ENCODE measurements at places on chromosomes 5 and 9.
A peak's percentile ranks its signal among the peaks of the same experiment; 100 is the strongest.

DNA sequence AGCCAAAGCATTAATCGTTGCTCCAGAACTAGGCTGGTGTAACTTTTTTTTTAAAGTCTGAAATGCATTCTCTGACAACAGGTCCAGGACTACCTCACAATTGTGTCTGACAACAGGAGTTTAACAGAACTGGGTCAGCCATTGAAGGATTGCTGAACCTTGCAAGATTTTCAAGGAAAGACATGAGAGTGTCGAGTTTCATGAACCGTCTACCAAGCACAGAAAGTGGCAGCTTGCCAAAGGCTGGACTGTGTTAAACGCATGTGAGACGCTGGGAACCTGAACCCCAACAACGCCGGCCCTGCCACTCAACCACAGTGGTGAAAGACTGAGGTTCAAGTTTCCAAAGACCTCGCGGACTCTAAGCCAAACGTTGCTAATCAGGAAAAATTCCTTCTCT, 79.1 kb downstream of the LHFPL2 start:
- DNase-seq = peak; percentile 64

DNA sequence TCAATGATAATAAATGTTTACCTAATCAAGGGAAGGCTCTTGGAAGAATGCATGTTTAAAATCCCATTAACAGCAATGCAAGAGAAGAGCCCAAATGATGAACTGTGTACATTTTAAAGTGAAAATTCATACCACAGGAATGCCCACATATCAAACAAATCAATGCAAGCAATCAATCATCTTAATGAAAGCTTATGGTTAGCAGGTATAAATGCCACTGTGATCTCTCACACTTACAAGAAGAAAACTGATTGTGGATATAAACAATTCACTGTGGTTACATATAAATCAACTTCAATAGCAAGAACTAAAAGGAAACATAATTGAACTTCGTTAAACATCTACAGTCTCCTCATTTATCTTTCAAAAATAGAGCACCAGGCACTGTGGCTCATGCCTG, 161.0 kb upstream of the RORB start:
- no peak for DNase-seq

DNA sequence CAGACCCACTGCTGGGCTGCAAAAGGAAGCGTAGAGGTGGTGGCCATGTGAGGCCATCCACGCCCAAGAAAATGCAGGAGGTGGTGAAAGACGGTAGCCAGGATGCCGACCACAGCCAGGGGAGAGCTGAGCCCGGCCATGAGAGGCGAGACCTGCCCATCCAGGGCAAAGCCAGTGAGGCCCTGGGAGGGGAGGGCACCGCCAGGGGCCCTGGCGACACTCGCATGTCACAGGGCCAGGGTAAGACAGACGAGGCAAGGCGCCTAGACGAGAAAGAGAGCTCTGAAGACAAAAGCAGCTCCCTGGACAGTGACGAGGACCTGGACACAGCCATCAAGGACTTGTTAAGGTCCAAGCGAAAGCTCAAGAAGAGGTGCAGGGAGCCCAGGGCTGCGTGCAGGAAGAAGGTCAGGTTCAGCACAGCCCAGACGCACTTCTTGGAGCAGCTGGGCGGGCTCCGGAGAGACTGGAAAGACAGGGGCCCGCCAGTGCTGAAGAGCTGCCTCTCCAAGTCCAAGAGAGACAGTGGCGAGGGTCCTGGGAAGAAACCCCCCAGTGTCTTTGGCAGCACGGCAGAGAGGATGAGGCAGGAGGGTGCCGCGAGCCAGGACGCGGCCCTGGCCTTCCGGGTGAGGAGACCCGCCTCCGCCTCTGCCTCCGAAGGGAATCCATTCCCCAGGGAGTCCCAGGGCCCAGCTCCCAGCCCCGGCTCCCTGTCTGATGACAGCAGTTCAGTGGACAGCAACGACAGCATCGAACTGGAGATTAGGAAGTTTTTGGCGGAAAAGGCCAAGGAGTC, 6.9 kb downstream of the PPP1R26 start:
- no peak for DNase-seq

- no peak for DNase-seq
These were observed 11.0 kb upstream of the TNFSF8 start for GRCh38 chr9:114941376-114941775.

- no peak for DNase-seq
These were observed 8.4 kb downstream of the NDUFS4 start for GRCh38 chr5:53568871-53569270.

- peak; percentile 86 for DNase-seq
These were observed 68.5 kb upstream of the RAI14 start for GRCh38 chr5:34587355-34588241.

GRCh38 chr9:117992006-117992405, 287.8 kb downstream of the TLR4 start:
- DNase-seq = no peak

DNA sequence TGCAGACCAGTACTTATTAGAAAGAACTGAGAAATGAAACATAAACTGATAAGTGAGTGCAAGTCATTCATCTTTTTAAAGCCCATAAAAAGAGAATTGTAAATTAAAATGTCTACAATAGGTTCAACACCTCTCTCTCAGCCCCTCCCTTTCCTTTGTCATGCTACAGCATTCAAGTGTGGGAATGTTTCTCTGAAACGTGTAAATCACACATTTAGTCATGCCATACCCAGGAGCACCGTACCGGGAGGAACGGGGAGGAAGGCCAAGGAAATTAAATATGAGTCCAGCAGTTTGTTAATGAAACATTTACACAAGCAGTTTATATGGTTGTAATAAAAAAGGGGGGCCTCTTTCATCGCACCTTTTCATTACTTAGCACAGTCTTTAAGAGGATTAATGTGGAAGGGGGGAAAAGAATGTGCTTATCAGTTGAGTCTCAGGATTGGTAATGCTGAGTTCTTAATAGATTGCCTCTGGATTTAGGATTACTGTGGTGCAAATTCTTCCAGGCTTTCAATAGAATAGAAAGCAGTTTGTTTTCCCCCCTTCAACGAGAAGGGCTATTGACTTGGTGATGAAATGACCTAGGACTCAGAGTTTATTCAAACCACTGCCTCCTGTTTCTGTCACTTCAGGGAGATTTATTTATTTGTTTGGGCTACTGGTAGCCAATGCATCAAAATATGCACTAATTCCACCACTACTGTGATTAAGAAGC, 176.0 kb upstream of the ZNF608 start:
- peak; percentile 72 for DNase-seq

GRCh38 chr9:14018081-14018480, 295.9 kb downstream of the NFIB start:
- DNase-seq = peak; percentile 79

DNA sequence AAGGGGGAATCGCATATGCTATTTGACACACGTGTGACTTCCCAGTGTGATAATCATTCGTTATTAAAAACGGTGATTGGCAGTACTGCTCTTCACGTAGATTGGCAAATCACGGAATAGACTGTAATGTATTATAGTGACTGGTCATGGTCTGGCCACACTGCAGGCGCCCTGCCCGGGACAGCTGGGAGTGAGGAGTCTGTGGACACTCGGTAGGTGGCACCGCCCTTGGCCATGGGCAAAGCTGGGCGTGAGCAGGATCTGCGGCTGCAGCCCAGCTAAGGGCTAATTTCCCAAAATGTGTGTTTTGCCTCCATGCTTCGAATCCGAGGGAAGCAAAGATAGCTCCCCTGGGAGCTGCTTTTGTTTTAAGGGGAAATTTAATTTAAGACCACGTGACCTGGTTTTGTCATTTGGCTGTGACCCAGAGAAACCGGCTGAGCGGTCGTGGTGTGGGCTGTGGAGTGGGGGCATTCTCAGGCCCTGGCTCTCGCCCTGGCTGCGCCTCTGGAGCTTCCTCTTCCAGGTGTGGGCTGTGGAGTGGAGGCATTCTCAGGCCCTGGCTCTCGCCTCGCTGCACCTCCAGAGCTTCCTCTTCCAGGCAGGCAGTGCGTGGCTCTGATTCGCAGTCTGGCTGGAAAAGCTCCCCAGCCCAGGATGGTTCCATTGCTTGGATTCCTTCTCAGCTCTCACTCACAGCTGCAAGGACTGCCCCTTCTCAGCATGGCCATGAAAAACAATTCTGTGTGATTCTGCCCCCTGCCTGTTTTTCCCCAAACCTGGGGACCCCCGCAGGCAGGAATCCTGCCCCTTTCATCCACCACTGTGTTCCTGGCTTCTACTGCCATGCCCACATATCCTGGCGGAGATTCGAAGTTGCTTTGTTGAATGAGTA, 131.1 kb downstream of the OLFM1 start:
- DNase-seq = no peak

DNA sequence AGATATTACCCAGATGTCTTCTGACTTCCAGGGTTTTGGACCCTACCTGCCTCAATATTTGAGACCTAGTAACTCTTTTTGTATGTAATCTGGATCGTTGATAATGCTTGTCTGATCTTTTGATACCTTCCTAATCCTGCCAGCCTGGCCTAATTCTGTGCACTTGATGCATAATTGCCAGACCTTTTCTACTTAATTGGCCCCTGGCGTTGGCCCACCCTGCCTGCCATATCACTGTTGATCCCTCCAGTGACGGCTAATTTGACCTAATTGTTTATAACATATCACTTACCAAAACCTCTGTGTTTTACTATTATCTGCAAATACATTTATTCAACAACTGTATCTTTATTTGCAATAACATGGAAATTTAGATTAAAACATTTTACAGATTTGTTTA, 49.0 kb downstream of the SLC44A1 start:
- DNase-seq = no peak

GRCh38 chr5:168354397-168354796, 63.0 kb downstream of the WWC1 start:
- DNase-seq = no peak

DNA sequence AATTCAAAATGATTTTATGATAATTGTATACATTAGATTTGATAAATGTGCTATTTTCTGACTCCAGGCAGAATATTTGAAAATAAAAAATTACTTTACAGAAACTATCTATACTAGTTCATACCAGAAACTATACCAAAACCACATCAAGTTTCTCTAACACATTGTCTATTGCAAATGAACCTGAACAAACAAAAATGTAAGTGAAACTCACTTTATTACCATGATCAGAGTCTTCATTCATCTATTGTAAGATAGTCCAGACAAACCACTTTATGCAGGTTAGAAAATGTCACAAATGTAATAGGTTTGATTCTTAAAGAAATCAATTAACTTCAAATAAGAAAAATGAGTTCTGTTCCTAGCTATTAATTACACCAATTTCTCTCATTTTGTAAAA, 99.4 kb downstream of the OXCT1 start:
- DNase-seq = no peak

Data from bronchial epithelial cell (primary cell).